ENCODE measurements at places on chromosomes 3 and 15. TPM values are rescaled to one million over a fixed set of nuclear protein-coding genes. Genes with fewer than 3 reads are reported as not detected.

Gene GPR149
- total RNA-seq: not detected

Gene SLC2A2
- not detected for total RNA-seq

Gene GPR176
- total RNA-seq: 73.6 TPM

Gene CADPS
- total RNA-seq: 0.75 TPM

Gene P2RY13
- 2.6 TPM for total RNA-seq

Gene SPATA12
- total RNA-seq: not detected
